ENCODE measurements at places on chromosomes 3 and 15.

DNA sequence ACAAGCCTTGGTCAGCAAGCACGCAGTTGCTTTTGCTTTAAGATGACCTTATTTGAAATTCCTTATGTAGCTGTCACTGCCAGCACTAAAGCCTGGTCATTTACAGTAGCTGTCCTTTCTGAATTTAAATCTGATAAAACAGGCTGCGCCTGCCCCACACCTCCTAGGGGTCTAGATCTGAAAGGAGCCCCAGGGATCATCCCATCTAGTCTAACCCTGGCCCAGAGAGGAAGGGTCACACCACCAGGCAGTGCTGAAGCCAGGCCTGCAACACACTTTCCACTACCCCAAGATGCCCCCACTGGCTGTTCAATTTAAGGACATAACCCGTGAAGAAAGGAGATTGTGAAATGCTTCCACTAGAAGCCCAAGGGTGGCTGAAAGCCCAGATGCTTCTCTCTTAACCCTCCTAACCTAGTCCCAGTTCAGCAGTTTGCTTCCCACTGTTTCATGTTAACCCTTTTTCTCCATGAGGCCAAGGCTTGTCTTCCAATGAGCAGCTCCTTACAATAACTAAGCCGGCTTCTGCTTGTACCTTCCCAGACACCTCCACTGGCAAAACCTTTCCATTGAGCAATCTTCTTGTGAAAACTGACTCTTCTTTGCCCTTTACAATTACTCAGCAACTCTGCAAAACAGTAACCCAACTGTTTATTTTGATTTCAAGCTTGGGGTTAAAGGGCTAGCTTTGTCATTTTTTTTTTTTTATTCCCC lies 198.9 kb upstream of the LPP start:
- DNase-seq, result peak; percentile 91

- DNase-seq, result peak; percentile 16
Measured at GRCh38 chr3:29805757-29806156, 524.9 kb downstream of the RBMS3 start.

DNA sequence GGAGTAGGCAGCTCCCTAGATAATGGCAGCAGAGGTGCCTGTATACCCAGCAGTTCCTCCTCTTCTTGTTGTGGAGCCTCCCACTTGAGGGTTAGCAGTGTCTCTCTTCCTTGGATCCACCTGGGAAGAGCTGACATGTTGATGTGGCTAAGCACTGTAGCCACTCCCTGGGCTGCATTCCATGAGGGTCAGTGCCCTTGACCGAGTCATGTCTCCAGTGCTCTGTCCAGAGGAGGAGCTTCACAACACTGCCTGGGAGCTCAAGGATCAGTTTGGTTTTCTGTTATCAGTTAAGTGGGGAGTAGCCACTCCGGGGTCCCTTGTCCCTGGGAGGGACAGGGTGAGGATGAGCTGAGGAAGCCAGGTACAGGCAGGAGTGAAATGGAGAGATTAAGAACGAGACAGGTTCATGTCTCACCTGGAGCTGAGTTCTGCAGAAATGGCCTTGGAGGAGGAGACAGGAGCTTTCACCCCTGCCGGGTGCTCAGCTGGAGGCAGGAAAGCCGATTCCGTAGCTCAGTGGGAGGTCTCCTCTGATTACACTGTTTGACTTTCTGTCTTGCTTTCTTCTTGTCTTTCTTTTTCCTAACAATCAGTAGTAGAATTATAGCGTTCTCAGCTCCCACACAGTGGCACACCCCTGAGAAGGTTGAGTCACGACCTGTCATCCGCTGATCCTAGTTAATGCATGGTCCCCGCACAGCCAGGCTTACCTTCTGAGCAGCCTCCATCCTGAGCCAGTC lies 57.9 kb upstream of the SEC22A start:
- no peak for DNase-seq

DNA sequence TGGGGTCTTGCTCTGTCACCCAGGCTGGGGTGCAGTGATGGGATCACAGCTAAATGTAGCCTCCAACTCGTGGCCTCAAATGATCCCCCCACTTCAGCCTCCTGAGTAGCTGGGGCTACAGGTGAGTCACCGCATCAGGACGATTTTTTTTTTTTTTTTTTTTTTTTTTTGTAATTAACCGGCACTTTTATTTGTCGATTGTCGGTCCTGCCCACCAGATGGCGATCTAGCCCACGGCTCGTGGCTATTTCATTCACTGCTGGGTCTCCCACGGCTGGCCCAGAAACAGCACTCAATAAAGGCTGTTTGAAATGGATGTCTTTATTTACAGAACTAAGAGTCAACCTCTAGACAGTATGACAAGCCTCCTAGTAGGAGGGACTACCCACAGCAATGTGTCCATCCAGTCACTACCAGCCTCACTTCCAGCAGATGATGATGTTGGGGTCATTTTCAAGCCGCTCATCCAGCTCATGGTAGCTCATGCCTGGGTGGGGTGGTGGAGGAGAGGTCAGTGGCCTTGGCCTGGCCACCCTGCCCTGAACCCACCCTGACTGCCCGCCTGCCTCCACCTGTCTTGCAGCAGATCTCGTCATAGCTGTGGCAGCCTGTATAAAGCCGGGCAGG lies 1.8 kb upstream of the ZMYND10 start:
- DNase-seq, result peak; percentile 86

- DNase-seq, result no peak
Measured at GRCh38 chr3:99186016-99186415, 284.5 kb upstream of the DCBLD2 start.

DNA sequence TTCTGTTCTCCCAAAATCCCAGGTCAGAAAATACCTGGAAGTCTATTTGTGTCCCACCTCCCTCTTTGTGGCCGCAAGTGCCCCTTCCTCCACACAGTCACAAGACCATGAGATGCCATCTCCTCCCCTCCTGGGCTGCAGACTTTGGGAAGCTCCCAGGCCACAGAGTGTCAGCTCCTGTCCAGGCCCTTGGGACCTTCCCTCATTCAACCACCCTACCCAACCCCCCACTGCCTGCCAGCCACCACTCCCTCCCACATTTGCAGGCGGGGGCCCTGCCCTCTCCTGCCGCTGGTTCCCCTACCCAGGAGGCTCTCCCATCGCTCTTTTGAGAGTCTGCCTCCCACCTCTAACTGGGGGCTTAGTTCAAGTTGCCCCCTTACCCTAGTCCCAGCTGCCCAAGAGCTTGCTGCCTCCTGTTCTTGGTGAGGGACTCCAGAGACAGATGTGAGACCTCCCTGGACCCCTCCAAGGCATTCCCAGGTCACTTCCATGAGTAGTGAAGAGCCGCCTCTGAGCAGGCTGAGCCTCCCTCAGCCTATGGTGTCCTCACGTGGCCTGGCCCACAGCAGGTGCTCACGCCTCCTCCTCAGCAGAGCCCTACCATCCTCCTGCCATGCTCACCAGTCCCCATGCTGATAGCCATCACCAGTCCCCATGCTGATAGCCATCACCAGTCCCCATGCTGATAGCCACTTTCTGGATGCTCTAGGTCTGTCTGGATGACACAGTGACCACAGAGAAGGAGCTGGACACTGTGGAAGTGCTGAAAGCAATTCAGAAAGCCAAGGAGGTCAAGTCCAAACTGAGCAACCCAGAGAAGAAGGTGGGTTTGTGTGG lies 15.9 kb upstream of the STAB1 start:
- DNase-seq, result no peak

- DNase-seq, result peak; percentile 54
Measured at GRCh38 chr3:58588030-58588614, 10.9 kb upstream of the FAM107A start.

DNA sequence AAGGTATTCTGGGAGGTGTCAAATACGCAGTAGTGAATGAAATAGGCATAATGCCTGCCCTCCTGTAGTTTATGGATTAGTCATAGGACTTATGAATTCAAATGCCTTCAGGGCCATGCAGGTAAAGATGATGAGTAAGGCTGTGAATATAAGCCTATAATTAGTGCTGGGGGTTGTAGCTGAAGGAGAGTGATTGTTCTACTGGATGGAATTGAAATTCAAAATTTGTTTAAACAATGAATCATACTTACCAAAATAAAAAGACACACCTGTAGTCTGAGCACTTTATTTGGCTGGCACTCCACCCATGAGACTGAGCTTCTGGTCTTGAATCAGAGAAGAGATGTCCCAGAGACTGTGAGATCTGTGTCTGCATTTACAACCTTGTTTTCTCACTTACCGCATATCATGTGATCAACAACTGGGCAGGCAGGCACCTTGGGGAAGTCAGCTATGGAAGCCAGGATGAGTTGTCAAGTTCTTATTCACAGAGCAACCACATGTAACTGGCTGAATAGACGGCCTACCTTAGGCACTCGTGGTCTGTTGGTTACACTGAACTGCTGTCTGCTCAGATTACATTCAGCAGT lies 291.8 kb downstream of the NAALADL2 start:
- DNase-seq, result no peak

DNA sequence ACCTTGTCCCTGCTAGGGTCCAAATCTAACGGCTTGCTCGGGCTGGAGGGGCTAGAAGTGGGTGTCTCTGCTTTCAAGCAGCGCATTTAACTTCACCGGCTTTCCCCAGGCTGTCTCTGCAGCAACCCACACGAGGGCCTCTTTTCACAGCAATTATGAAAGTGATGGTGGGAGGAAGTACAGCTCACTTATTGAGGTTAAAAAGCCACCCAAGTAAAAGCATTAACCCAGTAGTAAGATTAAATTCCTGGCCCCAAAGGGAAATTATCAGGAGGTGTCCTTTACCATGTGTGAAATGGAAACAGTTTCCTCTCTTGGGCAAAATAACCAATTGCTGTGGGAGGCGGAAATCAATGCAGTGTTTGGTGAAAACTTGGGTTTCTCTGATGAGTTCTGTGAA lies 41.1 kb downstream of the NGRN start:
- no peak for DNase-seq

DNA sequence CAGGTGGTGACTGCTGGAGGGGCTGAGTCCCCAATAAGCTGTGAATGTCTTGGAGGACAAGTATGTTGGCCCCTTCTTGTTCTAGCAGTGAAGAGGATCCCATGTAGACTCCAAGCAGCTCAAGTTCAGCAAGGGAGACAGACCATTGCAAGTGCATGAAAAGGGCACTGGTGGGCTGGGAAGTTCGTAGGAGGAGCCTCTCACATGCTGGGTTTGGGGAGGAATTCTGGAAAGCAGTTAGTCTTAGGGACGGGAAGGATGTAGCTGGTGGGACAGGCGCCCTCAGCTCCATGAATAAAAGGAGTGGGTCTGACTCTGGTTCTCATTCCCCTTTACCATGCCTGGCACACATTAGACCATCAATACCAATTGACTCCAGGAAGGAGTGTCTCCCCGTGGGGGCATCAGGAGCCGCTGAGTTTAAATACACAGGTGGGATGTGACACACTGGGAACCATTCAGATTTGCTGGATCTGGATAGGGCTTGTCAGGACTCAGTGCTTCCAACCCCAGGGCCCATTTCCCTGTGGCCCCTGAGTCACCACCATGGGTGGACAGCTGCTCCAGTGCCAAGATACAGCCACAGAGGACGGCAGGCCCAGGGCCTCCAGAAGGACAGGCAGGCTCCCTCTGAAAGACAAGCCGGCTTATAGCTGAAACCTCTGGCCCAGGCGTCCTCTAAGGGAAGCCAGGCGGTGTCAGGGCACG lies 552 bp upstream of the XYLB start:
- DNase-seq, result no peak

DNA sequence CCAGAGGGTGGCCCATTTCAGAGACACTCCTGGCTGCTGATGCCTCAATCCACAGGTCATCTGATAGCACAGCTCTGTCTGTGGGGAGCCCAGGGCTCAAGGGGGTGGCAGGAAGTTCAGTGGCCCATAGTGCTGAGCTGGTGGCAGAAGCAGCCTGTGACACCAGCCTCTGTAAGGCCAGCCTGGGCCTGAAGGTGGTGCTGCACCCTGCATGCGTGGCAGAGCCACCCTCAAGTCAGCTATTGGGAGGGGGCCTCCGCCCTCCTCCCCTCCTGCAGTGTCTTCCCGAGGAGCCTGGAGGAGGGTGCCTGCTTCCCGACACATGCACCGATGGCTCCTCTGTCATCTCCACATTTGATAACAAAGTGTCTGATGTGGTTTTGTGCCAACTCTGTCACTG lies 3.0 kb downstream of the PLA1A start:
- DNase-seq, result no peak

DNA sequence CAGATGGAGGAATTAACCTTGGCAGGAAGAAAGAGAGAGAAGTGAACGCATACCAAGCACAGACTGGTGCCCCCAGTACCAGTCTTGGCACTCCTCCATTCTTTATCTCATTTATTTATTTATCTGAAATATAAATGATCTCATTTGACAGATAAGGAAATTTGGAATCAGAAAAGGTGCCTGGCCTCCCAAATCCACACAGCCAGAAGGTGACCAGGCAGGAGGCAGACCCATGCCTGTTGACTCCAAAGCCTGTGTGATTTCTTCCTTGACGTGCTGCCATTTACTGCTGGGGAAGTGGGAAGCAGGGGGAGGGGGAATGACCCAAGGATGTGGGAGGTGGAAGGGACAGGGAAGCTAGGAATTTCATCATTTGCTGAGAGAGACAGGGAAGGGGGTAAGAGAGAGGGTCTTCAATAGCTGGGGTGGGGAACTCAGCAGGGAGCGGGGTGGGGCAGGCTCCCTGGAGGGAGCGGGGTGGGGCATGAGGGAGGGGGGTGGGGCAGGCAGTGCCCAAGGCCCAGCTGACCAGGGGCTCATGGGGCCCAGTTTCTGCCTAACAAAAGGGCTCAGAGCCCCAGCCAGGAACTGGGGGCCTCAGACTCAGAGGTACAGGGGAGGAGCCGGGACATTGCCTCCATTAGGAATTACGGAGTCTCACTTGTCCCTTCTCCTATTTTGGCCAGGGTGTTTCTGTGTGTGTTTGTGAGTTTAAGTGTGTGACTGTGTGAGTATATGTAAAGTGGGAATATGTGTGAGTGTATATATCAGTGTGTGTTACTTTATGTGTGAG lies 63.0 kb downstream of the MINAR1 start:
- no peak for DNase-seq

DNA sequence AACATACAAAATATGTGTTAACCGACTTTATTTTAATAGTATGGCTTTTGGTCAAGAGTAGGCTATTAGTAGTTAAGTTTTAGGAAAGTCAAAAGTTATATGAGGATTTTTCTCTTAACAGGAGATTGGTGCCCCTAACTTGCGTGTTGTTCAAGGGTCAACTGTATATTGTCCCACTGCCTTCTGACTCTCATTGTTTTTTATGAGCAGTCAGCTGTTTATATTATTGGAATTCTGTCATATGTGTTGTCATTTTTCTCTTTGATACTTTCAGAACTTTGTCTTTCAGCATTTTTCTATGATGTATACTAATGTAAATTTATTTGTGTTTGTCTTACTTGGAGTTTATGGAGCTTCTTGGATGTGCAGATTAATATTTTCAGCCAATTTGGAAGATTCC lies 142.1 kb upstream of the CMC1 start:
- no peak for DNase-seq

DNA sequence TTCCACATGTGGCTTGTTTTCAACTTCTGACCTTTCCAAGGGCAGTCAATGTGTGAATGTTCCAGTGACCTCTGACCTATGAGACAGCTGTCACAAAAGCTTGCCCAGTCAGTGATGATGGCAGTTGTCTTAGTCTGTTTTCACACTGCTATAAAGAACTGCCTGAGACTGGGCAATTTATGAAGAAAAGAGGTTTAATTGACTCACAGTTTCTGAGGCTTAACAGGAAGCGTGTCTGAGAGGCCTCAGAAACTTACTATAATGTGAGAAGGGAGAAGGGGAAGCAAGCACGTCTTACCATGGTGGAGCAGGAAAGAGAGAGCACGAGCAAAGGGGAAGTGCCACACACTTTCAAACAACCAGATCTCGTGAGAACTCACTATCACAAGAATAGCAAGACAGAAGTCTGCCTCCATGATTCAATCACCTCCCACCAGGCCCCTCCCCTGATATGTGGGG lies 95.6 kb downstream of the ECT2 start:
- no peak for DNase-seq
